ENCODE measurements at places on chromosomes 11 and 22.

- no peak for DNase-seq
Observed at GRCh38 chr22:26573026-26573662, 16.8 kb downstream of the TPST2 start.

DNA sequence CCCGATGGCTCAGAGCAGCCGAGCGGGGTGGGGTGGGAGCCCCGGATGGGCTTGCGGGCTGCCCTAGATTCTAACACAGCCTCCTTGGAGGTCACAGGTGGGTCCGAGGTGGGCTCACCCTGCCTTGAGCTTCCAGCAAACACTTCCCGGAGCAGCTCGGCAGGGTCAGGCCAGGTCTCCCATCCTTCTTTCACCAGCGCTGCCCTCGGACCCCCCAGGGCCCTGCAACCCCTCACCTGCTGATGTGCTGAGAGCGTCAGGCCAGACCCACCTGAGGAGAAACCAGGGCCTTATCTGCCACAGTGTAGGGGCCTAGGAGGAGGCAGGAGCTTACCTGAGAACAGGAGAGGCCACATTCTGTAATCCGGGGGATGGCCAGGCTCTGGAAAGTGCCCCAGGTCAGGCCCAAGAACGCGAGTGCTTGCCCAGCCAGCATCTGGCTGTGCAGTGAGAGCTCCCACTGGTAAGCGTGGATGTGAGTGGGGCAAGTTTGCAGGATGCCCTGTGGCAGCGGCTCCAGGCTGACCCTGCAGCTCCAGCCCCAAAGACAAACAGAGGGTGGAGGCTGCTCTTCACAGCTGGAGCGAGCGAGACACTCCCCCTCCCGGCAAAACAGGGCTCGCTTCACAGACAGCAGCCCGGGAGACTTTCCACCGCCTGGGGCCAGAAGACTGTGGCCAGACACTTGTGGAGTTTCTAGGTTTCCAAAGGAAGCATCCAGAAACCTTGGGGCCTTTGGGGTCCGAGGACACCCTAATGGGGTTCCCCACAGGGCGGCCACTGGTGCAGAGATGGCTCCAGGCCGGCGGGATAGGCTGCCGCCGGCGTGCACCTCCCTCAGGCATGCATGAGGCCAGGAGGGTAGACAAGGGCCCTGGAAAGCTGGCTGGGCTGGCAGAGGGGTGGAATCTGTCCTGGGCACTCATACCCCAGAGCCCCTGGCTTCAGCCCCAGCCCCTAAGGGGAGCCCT, at the start of gene IL17REL:
Gene IL17REL, minus strand, starts transcription at position 555 of the 971 bp plus-strand sequence. Its CDS starts 119 bp downstream, at position 436.
- DNase-seq: no peak

DNA sequence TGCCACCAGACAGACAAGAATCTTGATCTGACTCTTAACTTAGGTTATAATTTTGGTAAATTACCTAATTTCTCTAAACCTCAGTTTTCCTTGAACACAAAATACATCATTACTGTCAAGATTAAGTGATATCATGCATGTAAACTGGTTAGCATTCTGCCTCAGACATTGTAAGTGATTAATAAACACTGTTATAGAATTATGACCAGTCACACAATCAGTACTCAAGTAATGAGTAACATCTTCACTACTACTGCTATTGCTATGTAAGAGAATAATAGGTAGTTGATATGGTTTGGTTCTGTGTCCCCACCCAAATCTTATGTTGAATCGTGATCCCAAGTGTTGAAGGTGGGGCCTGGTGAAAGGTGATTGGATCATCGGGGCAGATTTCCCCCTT, 218.9 kb downstream of the SBF2 start:
- DNase-seq: no peak

DNA sequence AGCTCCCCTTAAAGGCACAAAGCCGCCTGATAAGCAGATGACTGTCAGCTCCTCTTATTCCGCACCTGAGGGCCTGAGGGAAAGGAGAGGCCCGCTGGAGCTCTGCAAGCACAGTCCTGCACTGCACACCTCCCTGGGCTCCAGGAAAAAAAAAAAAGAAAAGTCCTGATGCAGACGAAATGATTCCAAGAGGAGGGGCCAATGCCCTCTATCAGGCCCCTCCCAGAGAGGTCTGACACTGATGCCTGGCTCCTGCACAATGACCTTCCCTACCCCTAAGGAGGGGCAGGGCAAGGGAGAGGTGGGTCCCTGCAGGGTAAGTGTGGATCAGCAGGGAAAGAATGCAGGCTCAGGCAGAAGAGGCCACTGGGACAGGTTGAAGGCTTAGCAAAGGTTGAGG, 572.7 kb downstream of the SOX6 start:
- no peak for DNase-seq

DNA sequence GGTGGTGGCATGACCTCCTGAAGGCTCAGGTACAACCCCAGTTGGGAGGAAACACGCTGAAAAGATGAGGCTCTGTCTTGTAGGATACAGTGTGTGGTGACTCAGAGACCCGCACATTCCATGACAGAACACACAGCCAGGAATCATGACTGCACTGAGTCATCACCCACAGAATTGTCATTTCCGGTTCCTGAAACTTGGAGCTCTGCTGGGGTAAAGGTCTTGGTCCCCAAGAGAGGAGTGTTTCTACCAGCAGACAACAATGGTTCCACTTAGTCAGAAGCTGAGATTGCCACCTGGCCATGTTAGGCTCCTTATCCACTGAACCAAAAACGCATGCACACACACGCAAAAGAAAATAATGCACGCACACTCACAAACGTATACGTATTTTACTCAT, 31.5 kb upstream of the CYB5R3 start:
- no peak for DNase-seq

- DNase-seq: no peak
Observed at GRCh38 chr11:119195680-119196079, 10.4 kb downstream of the NHERF4 start.

GRCh38 chr22:25358421-25359170, 139.2 kb downstream of the CRYBB2 start:
- no peak for DNase-seq

- DNase-seq: no peak
Observed at GRCh38 chr11:3109434-3109833, 52.2 kb upstream of the CARS1 start.

DNA sequence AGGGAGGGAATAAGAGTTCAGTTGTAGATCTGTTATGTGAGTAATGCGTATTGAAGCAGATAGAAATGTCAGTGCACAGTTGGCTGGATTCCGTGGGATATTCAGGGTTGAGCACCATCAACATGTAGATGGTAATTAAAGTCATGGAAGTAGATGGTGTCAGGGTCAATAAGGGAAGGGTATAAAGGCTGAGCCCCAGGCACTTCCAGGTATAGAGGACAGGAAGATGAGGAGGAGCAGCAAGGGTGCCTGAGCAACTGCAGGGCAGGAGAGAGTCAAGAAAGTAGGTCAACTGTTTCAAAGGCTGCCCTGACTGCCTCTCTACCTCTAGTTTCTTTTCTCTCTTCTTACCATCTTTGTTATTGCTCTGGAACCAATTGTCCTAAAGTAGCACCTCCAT, 85.9 kb downstream of the MICAL2 start:
- DNase-seq: no peak

DNA sequence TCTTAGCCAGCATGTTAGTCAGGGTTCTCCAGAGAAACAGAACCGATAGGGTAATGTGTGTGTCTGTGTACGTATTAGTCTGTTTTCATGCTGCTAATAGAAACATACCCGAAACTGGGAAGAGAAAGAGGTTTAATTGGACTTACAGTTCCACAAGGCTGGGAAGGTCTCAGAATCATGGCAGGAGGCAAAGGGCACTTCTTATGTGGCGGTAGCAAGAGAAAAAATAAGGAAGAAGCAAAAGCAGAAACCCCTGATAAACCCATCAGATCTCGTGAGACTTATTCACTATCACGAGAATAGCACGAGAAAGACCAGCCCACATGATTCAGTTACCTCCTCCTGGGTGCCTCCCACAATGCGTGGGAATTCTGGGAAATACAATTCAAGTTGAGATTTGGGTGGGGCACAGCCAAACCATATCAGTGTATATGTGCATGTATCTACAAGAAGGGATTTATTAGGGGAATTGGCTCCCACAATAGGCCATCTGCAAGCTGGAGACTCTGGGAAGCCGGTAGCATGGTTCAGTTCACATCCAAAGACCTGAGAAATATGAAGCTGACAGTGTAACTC, 173.7 kb upstream of the NECTIN1 start:
- no peak for DNase-seq

DNA sequence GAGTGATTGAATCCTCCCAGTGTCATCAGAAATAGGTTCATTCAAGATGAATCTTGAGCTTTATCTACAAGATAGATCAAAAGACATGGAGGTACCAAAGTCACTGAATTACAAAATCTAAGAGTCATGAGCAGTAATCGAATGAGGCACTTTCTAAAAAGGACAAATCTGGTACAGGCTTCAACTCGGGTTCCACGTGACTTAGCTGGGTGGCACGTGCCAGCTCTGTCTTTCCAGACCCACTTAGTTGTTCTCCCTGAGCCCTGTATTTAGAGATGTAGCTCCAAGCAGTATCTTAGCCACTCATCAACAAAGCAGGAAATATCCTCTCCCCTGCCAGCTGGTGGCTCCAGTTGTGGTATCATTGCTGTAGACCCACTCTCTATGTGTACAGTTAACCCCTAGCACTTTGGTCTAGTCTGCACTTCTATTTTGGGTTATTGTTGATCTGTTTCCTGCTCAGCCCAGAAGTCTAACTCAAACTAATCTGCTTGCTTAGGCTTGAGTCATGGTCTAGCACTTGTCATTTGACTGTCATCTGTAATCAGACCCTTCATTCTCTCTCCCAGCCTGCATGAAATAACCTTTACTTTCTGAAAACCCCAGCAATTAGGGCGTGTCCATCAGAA, 528.7 kb downstream of the ETS1 start:
- no peak for DNase-seq

DNA sequence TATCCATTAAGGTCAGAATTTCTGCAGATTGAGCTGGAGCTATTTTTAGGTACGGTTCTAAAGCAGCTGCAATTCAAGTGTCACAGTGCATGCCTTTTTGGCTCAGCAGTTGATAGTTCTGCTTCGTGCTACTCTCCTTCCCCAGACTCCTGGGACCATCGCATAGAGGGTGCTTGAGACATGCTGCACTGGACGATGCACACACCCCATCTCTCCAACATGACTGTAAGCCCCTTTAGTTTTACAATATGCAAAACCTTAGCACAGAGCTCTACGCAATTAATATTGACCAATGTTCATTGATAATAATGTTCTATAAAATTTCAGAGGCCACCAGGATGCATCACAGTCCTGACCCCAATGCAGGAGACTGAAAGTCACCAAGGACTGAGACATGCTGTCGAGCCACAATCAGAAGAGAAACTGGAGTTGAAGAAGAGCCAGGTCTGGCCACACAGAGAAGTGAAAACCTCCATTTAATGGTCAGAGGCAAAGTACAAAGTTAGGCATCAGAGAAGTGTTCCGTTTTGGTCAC, 120.9 kb upstream of the ZC3H12C start:
- no peak for DNase-seq

DNA sequence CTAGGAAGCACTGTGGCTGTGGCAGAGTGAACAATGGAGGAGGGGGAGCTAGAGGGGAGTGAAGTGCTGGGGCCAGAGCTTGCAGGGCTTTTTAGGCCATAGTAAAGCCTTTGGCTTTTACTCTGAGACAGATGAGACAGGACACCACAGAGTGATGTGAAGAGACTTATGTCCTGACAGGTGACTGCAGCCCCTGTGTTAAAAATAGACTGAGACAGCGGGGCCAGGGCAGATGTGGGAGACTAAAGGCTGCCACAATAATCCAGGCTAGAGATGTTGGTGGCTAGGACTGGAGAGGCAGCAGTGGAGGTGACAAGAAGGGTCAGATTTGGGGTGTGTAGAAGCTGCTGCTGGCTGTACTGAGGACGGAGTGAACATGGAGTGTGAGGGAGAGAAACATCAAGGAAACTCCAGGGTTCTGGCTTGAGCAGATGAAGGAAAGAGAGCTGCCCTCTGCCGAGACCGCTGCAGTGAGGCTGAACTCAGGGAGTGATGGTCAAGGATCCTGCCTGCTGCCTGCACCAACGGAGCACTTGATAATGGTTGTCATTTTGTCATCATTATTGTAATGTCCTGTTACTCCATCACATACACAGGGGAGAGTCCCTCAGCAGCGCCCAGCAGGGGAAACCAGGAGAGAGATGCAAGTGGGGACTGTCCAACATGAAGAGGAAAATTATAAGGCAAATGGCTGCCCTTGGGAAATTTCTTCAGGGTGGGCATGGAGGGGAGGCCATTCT, 27.4 kb downstream of the SLC43A1 start:
- DNase-seq: no peak
